ENCODE measurements at places on chromosomes 6 and 20. TPM values are rescaled to one million over a fixed set of nuclear protein-coding genes. Genes with fewer than 3 reads are reported as not detected.

DNA sequence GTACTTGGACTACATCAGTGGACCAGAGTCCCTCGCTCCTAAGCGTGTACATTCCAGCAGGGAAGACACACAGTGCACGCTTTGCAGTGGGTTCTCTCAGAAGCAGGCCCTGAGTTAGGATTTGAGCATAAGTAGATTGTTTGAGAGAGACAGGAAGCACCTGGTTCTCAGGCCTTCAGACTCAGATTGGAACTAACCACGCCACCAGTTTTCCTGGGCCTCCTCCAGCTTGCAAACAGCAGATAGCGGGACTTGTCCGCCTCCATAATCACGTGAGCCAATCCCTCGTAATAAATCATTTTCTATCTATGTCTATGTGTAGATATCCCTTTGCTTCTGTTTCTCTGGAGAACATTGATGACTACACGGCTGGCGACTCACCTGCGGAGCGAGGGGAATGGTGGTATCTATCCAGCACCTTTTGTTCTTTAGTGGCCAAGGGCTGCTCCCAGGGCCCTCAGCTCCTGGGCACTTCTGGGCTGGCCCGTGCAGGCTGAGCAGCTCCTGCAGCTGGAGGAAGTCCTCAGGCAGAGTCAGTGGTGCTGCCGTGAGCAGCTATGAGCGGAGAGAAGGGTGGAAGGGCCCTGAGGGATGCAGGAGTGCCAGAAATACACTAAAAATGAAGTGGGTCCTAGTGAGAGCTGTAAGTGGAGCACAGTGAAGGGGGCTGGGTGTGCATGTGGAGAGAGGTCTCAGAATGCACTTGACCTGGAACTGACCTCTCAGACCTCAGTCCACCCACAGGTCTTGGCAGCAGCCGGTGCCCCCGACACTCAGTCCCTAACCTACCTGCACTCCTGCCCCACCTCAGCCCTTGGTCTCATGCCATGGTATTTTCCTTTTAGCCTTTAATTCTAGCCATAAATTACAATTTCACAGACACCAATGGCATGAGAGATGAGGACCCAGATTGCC, 76.9 kb downstream of the STK35 start:
- H3K27me3 ChIP-seq = no peaks in the 10 kb centered on the region
- H3K4me1 ChIP-seq = no peaks in the 10 kb centered on the region
- no peak for DNase-seq
- H3K4me3 ChIP-seq = no peak overlapping the region
- no peaks in the 10 kb centered on the region for H3K36me3 ChIP-seq

Gene EZR
- 99.7 TPM for total RNA-seq

DNA sequence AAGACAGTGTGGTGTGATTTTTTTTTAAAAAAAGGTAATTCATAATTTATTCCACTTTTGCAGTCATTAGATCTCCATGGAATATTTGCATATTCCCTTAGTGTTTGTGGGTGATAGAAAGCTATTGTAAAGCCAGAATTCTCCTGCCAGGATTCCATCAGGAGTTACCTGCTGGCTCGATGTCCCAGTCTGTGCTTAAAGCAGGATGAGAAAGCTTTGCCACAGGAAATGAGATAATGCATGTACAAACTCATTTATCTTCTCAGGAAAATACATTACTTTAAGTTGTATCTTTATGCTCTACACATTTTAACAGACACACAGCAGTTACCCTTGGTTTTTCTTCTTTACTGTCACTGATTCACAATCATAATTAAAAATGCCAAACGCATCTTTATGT, 553.0 kb downstream of the CD109 start:
- H3K4me1 ChIP-seq = no peaks in the 10 kb centered on the region
- H3K27ac ChIP-seq = no peak overlapping the region
- DNase-seq = no peak
- no peaks in the 10 kb centered on the region for H3K36me3 ChIP-seq
- H3K27me3 ChIP-seq = no peaks in the 10 kb centered on the region

Gene CD109
- 29.0 TPM for total RNA-seq

GRCh38 chr6:143505111-143505510, 6.4 kb downstream of the FUCA2 start:
- no peak for DNase-seq
- H3K36me3 ChIP-seq = peaks cover 3% of the 10 kb centered on the region
- H3K4me3 ChIP-seq = no peak overlapping the region
- H3K27me3 ChIP-seq = no peaks in the 10 kb centered on the region
- H3K27ac ChIP-seq = no peak overlapping the region

GRCh38 chr20:5788385-5788895, 38.2 kb downstream of the SHLD1 start:
- H3K4me3 ChIP-seq = no peak overlapping the region
- H3K27ac ChIP-seq = no peak overlapping the region
- H3K4me1 ChIP-seq = peaks cover 6% of the 10 kb centered on the region
- no peaks in the 10 kb centered on the region for H3K36me3 ChIP-seq

DNA sequence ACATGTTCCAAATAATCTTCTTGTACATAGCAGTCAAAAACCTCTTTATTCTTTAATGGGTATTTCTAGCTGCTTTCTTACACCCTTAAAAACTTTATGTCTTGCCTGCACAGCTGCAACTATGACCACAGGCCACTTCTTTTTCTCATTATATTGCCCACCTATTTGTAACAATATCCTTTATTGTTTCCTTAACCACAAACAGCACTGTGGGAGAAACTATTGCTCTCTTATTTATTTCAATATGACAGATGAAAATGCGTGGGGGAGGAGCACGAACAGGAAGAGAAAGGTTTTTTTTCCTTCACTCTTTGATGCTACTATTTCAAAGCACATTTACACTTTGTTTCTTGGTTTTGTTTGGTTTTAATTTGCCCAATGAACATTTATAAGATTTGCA, 253.5 kb downstream of the GJA1 start:
- no peak overlapping the region for H3K4me3 ChIP-seq
- no peaks in the 10 kb centered on the region for H3K27me3 ChIP-seq
- peaks cover 13% of the 10 kb centered on the region for H3K4me1 ChIP-seq
- H3K27ac ChIP-seq = no peak overlapping the region
- DNase-seq = no peak
- H3K36me3 ChIP-seq = no peaks in the 10 kb centered on the region

Gene ADGRF5
- total RNA-seq = 10.3 TPM

DNA sequence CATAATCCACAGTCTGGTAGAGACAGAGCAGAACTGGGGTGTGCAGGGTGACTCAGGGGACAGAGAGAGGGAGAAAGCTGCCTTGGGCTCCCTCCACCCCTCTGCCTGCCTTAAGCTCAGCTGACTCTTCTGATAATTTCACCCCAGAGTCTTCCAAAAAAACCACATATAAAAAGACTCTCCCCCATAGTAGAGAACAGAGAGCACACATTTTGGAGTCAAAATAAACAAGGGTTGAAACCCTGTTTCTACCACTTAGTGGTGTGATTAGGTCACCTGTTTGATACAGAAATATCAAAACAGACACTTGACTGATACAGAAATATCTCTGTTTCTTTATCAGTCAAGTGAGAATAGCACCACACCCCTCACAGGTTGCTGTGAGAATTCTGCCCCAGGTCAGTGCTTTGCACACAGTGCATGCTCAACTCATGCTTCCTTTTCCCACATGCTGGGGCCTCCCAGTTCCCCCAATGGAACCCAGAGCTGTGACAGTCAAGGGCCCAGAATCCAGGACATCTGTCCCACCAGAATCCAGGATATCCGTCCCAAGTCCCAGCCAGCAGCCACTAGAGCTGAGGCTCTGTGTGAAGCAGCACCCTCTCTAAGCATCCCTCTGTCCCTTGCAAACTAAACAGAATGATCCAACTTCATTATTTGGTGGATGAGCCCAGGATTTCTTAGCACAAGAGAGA, 1.2 kb downstream of the TREML2 start:
- H3K27me3 ChIP-seq = no peaks in the 10 kb centered on the region
- DNase-seq = no peak
- no peaks in the 10 kb centered on the region for H3K4me1 ChIP-seq
- no peak overlapping the region for H3K4me3 ChIP-seq
- H3K36me3 ChIP-seq = no peaks in the 10 kb centered on the region

- no peaks in the 10 kb centered on the region for H3K36me3 ChIP-seq
- no peak for DNase-seq
- H3K4me3 ChIP-seq = no peak overlapping the region
- H3K27ac ChIP-seq = no peak overlapping the region
- peaks cover 4% of the 10 kb centered on the region for H3K4me1 ChIP-seq
- H3K27me3 ChIP-seq = no peaks in the 10 kb centered on the region
These were observed 66.8 kb upstream of the CCN2 start for GRCh38 chr6:132017942-132018341.

Gene OR10C1
- not detected for total RNA-seq

Gene MCHR2
- not detected for total RNA-seq

Gene REM1
- total RNA-seq = 4.4 TPM

Gene TRAPPC3L
- total RNA-seq = not detected

GRCh38 chr20:21157006-21157405, 31.1 kb downstream of the KIZ start:
- H3K4me1 ChIP-seq = peaks cover 9% of the 10 kb centered on the region
- no peak overlapping the region for H3K27ac ChIP-seq
- DNase-seq = no peak

Gene PPP1R16B
- total RNA-seq = 6.4 TPM

- H3K27me3 ChIP-seq = no peaks in the 10 kb centered on the region
- peaks cover 34% of the 10 kb centered on the region for H3K4me1 ChIP-seq
- H3K27ac ChIP-seq = peak overlapping the region; percentile 30
- DNase-seq = no peak
- H3K36me3 ChIP-seq = no peaks in the 10 kb centered on the region
These were observed 115.1 kb downstream of the JAG1 start for GRCh38 chr20:10558635-10559187.

Gene THBD
- 76.9 TPM for total RNA-seq

DNA sequence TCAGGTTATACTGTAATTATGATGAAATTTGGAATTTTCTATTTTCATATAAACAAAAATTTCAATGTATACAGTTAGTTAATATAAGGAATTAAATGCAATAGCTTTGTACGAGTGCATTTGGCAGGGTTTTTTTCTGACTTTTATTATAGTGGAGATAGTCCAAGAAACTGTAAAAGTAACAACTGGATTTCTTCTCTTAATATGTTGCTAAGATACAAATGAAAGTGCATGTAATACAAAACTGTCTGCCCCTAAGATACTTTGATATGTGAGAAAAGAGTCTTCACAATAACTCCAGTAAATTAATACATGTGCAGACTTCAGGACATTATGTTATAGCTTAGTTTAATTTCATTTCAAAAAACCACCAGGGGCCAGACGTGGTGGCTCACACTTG, 721.4 kb downstream of the CBLN4 start:
- no peak overlapping the region for H3K4me3 ChIP-seq
- no peaks in the 10 kb centered on the region for H3K27me3 ChIP-seq
- H3K27ac ChIP-seq = no peak overlapping the region

DNA sequence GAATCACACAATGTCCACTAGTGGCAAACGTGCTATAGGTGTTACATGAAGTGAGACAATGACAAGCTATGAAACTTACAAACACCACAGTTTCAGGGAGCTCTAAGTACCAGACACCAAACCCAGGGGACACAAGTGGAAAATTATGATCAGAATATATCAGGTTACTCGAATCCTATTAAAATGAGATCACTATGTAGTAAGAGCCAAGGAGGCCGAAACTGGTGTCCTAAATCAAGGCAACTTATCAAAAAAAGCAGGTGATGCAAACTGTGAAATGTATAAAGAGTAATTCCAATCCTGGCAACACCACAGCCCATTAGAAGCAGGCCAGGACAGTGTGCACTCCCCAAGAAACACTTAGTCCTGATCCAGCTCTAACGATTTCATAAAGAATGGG, 100.3 kb downstream of the ARHGAP18 start:
- H3K36me3 ChIP-seq = peaks cover 3% of the 10 kb centered on the region
- no peaks in the 10 kb centered on the region for H3K27me3 ChIP-seq
- H3K4me3 ChIP-seq = no peak overlapping the region
- DNase-seq = no peak
- peaks cover 12% of the 10 kb centered on the region for H3K4me1 ChIP-seq

DNA sequence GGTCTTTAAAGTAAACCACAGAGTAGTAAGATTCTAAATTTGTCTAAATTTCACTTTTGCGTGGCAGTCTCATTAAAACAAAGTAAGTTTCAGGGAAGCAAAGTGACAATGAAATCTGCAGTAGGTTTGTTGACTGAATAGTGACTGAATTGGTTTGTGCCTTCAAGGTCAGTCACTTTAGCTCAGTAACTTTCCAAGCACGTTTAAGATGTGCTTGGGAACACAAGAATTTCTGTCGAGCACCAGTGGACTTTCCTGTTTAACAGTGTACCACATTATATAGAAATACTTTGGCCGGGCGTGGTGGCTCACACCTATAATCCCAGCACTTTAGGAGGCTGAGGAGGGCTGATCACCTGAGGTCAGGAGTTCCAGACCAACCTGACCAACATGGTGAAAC, 1.7 kb upstream of the CD24 start:
- no peak overlapping the region for H3K4me3 ChIP-seq
- H3K36me3 ChIP-seq = no peaks in the 10 kb centered on the region
- no peak for DNase-seq
- H3K4me1 ChIP-seq = peaks cover 25% of the 10 kb centered on the region
- no peaks in the 10 kb centered on the region for H3K27me3 ChIP-seq

DNA sequence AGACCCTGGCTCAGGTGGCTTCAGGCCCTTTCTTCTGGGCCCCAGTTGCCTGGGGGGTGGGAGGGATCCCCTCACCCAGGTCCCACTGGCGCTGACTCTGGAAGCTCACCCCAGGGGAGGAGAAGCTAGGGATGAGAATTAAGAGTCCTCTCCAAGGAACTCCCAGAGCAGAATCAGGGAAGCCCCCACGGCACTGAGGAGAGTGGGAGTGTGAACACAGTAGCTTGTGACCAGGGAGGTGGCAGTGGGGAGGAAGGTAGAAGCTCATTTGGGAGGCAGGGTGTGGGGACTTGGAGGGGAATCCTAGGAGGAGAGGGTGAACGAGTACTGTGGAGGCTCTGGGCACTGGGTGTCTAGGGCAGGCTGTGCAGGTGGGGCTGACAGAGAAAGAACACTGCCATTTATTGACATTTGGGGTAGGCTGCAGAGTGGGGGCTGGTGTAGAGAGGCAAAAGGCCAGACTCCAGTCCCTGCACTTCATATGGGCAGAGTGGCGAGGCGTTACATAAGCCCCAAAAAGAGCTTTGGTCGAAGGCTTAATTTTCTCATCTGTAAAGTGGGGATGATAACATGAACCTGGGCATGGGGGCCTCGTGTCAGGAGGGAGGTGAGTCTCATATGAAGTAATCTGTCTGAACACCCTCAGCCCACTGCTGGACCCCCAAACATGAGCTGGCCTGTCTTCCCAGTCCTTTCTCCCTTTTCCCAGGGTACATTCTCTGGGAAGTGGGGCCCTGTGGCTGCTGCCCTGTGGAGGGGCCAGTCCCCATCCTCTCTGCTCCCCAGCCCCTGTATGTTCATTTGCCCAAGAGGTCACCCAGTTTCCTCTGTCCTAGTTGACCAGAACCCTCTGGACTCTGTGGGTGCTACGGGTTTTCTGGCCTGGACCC, 80.5 kb downstream of the VEGFA start:
- peaks cover 9% of the 10 kb centered on the region for H3K4me1 ChIP-seq
- H3K27me3 ChIP-seq = no peaks in the 10 kb centered on the region
- no peak for DNase-seq
- H3K27ac ChIP-seq = no peak overlapping the region

- no peaks in the 10 kb centered on the region for H3K27me3 ChIP-seq
- no peaks in the 10 kb centered on the region for H3K4me1 ChIP-seq
- DNase-seq = no peak
- no peak overlapping the region for H3K4me3 ChIP-seq
- H3K36me3 ChIP-seq = no peaks in the 10 kb centered on the region
These were observed 35.3 kb downstream of the TAF11 start for GRCh38 chr6:34852406-34853085.

Gene OR2B6
- total RNA-seq = not detected

Gene ZNF341
- 4.2 TPM for total RNA-seq
